ENCODE measurements at places on chromosomes 5 and 9.

DNA sequence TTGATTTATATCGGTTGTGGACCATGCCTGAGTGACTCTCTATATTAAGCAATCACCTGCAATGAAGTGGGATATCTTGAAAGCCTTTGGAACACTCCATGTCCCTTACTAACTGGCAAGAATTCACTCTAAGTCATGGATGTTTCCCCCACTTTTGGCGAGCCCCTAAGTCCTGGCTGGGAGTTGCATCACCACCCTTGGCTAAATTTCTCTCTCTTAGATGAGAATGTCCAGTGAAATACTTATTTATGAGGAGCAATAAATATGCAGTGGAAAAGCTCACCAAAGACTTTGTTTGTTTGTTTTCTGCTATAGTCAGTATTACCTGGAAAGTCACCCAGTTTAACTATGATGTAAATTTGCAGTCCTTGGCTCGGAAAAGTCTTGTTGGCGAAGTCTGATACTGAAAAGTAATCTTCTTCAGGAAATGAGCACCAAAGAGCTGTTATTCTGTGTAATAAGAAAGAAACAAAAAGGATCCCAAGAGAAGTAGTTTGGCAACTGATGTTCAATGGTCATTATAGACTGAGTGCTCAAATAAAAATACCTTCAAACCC, 333.8 kb downstream of the DMRT2 start:
- DNase-seq: peak; percentile 53

GRCh38 chr5:166004006-166004405, 2287.4 kb upstream of the WWC1 start:
- peak; percentile 13 for DNase-seq

DNA sequence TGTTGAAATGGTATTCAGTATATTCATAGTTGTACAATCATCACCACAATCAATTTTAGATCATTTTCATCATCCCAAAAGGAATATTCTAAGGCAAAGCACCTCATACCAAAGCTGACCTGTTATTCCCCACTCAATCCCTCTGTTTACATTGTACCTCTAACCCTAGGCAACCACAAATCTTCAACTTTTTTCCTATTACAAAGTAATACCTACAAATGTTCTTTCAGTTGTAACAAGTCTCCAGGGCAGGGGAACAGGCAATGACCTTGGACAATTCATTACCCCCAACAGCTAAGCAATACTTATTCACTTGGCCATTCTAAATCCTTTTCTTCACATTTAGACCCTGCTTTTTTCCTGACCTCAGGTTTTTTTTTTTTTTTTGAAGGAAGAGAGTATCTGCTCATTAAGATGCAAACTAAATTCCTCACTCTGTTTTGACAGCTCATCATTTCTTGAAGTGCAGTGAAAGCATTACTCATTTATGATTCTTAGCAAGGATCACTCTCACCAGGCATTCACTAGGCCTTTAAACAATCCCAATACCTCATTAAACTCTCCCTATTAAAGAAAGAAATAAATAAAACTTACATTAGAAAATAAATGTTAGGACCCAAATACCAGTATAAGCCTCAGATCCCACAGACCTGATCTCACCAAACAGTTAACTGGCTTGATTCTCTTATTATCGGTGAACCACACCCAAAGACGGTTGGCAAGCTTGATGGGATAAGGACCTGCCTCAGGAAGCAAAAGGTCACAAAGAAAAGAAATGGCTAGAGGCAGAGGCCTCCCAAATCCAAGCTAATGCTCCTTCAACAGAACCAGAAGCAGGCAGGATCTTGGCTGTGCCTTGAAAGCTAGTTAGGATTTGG, 15.3 kb downstream of the MTMR12 start:
- no peak for DNase-seq

- DNase-seq: no peak
Observed at GRCh38 chr5:647311-647710, 35.2 kb downstream of the CEP72 start.

Data from muscle of arm (tissue), 14 donors.